ENCODE measurements at places on chromosomes 2 and 18.

GRCh38 chr2:216217904-216218260 lies 108.7 kb downstream of the XRCC5 start:
- DNase-seq, result no peak

DNA sequence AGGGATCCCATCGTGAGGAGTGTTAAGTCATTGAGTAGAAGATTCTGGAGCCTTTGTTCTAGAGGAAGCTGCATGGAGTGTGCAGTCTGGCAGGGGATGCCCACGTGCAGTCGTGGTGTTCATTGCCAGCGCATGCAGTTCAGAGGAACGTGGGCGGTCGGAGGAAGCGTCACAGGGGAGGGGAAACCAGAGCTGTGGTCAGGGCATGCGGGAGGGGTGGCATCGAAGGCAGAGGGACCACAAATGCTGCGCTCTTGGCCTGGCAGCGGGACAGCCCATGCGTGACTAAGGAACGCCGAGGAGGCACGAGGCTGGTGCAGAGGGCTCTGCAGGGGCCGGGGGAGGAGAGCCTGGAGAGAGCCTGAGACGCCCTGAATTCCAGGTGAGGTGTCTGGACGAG lies 141.1 kb downstream of the KLHL29 start:
- DNase-seq, result no peak

DNA sequence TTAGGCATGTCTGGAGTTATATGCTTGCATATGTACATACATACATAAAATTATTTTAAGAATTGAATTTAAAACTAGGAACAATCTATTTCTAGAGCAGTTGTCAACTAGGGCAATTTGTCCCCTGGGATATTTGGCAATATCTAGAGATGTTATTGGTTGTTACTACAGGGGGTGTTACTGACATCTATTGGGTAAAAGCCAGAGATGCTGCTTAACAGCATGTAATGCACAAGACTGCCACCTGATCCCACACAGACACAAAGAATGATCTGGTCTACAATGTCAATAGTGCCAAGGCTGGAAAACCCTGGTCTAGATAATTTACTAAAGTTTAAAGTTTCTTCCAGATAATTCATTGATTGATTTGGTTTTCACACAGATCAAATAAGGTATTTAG lies 185.3 kb downstream of the NYAP2 start:
- no peak for DNase-seq

- no peak for DNase-seq
Measured at GRCh38 chr2:8039732-8040131, 642.1 kb upstream of the ID2 start.

GRCh38 chr18:24968238-24968775 lies 383.7 kb downstream of the ZNF521 start:
- DNase-seq, result no peak

GRCh38 chr2:38113051-38113450 lies 37.1 kb upstream of the CYP1B1 start:
- no peak for DNase-seq

GRCh38 chr2:71832388-71832787 lies 315.3 kb downstream of the CYP26B1 start:
- DNase-seq, result no peak

DNA sequence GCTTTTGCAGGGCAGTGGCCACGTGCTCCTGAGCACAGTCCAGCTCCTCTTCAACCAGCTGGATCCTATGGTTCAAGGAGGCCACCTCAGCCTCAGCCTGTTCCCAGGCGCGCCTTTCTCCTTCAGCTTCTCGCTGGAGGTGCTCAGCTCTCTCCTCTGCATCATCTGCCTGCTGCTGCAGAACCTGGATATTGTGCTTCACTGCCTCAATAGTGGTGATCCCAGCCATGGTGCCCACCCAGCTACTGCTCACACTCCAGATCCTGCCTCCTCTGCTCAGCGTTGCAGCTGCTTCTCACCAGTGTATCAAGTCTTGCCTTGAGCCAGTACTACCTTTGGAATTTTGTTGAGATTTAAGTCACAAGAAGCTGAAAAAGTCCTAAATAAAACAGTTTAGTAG lies 67.9 kb downstream of the ASXL2 start:
- no peak for DNase-seq

DNA sequence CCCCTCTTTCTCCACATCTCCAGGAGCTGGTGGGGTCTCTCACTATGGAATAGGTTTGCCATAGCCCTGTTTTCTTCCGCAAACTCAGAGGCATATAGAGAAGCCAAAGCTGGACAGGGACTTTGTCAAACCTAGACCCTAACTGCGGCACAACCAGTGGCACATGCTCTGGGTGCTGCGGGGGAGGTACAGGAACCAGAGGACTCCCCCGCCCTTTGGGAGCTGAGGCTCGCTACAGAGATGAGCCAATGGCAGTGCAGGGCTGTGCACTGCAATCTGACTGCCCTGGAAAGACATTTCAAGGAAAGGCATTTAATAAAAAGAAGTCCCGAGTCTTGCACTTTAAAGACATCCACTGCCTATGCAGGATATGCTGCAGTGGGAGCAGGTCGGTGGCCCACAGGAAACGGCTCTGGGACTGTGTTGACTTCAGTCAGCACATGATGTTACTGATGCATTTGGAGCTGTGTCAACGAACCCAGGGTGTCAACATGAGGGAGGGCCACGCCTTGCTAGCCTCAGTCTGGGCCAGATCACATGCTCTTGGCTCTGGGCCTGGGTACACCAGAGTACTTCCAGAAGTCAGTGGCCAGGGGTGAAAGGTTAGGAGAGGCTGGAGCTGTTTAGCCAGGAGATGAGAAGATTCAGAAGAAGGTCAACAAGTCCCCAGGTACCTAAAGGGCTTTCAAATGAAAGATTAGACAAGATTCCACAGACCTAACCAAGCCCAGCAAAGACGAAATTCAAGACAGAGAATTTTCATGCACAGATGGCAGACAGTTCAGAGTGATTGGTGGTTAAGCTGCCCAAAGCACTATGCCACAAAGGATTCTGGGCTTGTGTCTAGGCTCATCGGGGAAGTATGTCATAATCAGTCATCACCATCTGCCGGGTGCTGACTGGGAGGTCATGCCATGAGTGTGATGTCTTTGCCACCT lies 8.2 kb downstream of the SLC35F6 start:
- peak; percentile 66 for DNase-seq

Data from large intestine (tissue), 12 donors.